Ureter (tissue), 1 donor: ENCODE measurements at places on chromosomes 12 and 14. TPM values are rescaled to one million over a fixed set of nuclear protein-coding genes. Genes with fewer than 3 reads are reported as not detected.

GRCh38 chr14:44151130-44151820 is 355.8 kb downstream of the FSCB start:
- DNase-seq: no peak

DNA sequence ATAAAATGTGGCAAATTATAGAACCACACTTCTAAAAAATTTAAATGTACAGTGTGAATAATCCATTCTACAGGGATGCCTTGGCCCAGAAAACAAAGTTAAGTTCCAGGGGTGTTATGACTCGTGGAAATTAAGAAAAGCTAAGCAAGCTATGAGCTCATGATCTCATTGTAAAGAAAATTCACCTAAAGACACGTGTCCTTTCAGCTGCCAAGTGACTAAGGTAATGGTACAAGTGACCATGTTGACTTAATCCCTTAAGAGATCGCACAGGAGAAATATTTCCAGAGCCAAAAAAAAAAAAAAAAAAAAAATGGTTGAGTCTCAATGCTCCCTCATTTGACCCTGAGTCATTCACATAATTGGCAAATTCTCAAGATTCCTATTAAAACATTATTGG is 51.4 kb upstream of the ANO2 start:
- DNase-seq: no peak

DNA sequence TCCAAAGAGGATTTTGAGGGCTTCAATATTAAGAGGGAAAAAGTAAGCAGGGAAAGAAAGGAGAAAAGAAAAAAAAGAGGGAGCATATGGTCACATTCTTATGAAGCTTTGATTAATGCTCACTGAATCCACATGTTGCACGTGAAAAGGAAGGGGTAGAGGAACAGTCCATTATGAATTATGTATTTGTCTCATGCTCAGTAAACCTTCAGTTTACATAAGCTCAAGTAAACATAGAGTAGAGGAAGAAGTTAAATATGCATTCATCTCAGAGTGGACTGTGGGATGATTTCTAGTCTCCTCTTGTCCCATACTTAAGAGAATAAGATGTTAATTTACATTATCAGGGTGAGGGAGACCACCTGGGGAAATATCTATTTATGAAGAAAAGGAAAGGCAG is 334.5 kb downstream of the IPO8 start:
- DNase-seq: no peak

DNA sequence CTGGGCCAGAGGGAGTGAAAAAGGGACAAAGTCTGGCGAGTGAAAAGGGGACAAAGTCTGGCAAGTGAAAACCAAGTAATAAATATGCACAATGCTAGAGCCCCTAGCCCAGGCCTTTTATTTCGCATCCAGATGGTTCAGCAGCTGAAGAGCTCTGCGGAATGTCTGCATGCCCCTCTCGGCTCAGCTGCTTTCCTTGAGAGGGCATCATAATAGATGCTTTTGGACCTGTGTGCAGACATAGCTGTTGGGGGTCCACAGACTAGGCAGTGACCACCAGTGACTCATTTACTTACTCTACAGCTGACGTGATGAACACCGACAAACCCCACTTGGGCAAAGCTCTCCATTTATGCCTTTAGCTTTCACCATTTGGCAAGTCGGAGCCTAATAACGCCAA is 4.3 kb downstream of the NIN start:
- no peak for DNase-seq

DNA sequence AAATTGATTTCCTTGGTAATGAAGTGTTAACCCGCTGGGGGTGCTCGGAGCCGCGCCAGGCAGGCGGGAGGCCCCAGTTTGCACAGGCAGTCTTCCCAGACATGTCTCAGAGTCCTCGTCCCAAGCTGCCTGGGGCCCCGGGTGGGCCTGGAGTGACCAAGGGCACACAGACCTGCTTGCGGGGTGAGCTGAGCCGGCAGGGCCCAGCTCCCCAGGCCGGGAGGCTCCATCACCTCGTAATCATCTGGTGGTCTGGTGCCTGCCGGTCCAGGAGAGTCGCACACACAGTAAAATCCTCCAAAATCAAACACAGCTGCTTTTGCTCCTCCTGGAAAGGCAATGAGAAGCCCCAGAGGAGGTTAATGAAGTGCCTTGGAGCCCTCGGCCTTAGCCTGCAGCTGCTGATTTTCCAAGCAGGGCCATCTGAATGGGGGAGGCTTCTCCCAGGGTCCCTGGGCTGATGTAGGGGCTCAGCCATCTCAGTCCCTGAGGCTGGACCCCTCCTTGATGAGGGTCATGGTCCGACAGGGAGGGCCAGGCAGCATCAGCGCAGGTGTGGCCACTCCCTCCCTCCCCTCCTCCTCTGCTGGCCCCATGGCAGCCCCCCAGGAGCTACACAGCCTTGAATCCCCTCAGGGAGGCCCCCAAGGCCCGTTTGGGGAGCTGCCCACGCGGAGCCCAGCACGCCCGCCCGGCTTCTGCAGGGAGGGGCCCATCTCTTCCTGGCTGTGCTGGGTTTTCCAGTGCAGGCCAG is 39.4 kb upstream of the FBRSL1 start:
- DNase-seq: no peak

GRCh38 chr12:71627438-71628002 is 36.1 kb downstream of the ZFC3H1 start:
- DNase-seq: no peak

DNA sequence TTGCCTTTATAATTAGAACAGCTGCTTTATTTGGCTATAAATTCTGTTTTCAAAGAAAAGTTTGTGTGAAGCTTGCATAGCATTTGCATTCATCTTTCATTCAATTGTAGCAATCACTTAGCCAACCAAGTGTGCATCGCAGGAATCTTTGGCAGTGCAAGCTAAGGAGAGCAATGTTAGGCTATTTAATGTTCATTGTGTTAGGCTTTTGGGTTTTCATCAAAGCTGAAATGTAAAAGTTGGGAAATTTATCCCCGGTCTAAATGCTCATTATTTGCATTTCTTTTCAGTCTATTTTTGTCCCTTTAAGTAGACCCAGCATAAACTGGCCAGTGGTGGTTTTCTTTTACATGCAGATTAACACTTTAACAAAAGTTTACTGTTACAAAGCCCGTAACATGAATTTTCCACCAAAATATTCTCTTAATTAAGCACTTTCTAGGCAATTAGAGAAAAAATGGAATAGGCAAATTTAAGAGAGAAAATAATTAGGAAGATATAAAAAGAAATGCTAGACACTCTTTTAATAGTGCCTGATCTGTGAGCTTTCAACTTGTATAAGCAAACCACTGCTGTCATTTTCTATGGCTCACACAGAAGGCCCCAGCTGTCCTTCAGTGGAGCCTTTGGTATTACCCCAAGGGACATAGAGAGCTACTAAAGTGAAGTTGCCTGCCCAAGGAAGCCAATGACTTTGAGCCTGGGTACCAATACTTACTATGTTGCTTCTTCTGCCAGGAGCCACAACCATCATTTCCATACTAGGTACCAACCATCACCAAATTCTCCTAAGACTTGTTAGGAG is 898.9 kb upstream of the SEL1L start:
- DNase-seq: no peak

NXPH4 gene
- total RNA-seq: not detected

- DNase-seq: no peak
These were observed 84.6 kb upstream of the PTPRB start for GRCh38 chr12:70721656-70722357.

DTD2 gene
- 24.9 TPM for total RNA-seq

DNA sequence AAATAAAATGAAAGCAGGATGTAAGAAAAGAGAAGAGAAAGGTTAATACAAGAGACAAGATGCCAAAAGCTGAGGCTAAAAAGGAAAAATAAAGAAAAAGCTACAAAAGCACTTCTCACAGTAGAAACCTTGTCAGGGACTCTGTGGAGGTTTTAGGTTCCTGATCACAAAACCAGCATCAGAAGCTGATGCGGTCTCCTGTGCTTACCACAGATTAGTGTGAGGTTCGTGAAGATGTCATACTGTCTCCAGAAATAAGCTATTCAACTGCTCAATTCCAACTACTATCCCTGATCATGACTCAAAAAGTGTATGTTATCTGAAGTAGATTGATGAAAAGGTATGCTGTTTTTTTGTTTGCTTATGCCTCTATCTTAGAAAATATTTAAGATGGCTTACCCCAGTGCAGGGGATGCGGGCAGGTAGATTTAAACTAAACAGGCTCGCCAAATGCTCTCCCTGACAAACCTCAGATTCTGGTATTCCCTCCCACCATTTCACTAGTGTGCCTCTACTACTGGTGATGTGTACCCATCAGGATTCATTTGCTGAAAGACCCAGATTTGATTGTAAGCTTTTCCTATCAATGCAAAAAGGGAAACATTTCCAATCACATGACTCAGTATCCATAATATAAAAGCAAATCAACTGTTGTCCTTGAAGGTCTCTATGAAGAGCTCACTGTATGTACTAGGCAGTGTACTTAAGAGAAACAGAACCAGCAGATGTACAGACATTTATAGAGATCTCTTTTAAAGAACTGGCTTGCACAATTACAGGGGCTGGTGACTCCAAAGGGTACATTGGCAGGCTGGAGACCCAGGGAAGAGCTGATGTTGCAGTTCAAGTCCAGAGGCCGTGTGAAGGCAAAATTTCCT is 169.5 kb upstream of the FOXN3 start:
- no peak for DNase-seq

PA2G4 gene
- 139 TPM for total RNA-seq

DNA sequence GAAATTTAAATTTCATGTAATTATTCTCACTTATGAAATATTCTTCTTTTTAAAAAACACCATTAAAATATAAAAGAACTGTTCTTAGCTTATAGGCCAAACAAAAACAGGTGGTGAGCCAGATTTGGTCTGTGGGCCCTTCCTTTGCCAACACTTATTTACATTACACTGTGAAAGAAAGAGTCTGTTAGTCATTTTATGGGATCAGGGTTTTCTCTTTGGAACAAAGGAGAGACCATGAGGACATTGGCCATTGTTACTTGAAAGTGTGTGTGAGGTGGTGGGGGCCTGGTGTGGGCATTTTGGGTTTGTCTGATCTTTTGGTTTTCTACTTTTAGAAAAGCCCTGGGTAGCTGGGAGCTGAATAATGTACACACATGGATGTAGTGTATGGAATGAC is 62.7 kb downstream of the TTC6 start:
- DNase-seq: no peak

DNA sequence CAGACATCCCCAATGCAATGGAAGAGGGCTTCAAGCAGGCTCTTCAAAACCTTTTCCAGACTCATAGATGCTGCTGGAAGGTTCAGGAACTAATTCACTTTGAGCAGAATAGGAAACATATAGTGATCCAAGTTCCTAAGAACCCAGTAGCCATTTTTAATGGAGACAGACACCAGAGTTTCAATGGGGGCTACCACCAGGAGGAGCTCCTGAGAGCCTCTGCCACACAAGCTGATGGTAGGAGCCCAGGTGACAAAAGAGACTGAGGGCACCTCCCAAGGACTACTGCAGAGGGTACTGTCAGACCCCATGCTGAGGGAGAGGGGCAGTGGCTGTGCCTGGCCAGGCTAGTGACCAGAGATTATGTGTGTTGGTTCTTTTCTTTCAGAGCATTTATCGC is 45.9 kb downstream of the IFNG start:
- DNase-seq: no peak

GRCh38 chr14:76531085-76531484 is 155.1 kb downstream of the ESRRB start:
- DNase-seq: no peak

DNA sequence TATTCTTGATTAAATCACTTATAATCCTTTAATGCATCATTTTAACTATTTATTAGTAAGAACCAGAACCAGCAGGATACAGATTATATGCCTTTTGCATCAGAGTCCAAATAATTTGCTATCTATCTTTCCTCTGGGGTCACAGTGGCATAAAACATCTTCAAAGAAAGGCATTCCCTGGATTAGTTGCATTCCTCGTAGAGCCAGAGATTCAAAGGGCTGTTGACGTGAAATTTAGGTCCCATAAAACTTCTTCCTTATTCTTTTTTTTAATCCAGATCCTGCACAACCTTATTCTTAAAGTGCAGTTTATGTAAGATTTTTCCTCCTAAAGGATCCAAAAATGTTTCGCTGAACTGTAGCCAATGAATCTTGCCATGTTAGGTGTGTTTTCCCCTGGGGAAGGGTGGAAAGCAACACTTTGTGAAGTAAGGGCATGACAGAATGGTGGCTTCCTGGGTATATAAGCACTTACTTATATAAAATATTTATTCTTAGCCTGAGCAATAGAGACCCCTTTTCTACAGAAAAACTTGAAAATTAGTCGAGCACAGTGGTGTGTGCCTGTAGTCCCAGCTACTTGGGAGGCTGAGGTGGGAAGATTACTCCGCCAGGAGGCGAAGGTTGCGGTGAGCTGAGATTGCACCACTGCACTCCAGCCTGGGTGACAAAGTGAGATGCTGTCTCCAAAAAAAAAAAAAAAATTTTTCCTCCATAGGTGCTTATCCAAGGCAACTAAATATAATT is 208.7 kb downstream of the PCNX1 start:
- DNase-seq: no peak

DNA sequence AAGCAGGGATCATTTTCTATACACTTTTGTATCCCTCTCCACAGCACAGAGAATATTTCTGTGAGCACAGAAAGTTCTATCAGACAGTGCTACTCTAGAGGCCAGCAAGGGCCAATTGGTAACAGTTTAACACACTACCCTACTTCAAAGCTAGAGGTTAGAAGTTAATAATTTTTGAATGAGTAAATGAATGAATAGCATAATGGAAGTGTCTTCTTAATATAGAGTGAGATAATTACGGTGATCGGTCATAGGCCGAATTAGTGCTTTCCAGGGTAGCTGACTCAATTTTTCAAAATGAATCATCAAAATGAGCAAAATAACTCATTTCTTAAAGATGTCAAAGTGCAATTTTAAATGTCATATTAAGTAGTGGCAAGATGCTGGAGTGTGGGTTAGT is 67.0 kb upstream of the CCDC198 start:
- DNase-seq: no peak

- no peak for DNase-seq
These were observed 252.6 kb upstream of the PRKD1 start for GRCh38 chr14:30180219-30180618.

GRCh38 chr12:49936925-49937324 is 13.6 kb upstream of the AQP2 start:
- no peak for DNase-seq

B4GALNT3 gene
- total RNA-seq: 11.7 TPM

- no peak for DNase-seq
These were observed 91.0 kb downstream of the LRRC74A start for GRCh38 chr14:76917158-76917596.

AMN1 gene
- total RNA-seq: 16.6 TPM
